ENCODE measurements at places on chromosomes 5 and 9.
A peak's percentile ranks its signal among the peaks of the same experiment; 100 is the strongest.

- peak; percentile 74 for DNase-seq
These were observed 572.6 kb upstream of the CLINT1 start for GRCh38 chr5:158431369-158432029.

GRCh38 chr9:28207657-28208056 is 634.4 kb upstream of the C9orf72 start:
- no peak for DNase-seq

DNA sequence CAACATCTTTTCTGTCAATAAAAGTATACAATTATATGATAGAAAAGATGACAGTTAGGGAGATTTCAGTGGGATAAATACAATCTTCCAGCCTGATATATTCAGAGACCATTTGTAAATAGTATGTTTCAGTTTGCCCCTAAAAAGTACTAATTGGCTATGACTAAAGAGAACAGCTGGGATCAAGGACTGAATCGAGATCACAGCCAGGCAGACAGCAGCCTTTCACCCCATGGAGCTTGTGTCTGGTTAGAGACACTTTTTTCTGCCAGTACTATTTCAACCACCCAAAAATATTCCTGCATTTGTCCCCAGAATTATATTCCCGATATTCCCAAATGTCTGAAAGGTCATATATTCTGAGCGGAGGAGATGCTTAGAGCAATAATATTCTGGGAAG is 577.3 kb upstream of the TLE4 start:
- DNase-seq: no peak

- DNase-seq: no peak
These were observed 100.5 kb upstream of the SPATA31D4 start for GRCh38 chr9:81827616-81828296.

- DNase-seq: peak; percentile 87
These were observed at the start of gene CTNND2 for GRCh38 chr5:11904265-11904906. TSS of gene CTNND2 (minus strand) at chr5:11904446. CDS start at chr5:11903853, 593 bp downstream.

GRCh38 chr5:132396589-132397031 is 27.1 kb downstream of the SLC22A5 start:
- no peak for DNase-seq

- no peak for DNase-seq
These were observed 221.5 kb upstream of the FAM174A start for GRCh38 chr5:100313657-100314056.

GRCh38 chr5:159498630-159499029 is 168.3 kb upstream of the IL12B start:
- no peak for DNase-seq

- DNase-seq: no peak
These were observed 244.4 kb upstream of the ADRA1B start for GRCh38 chr5:159671886-159672285.

GRCh38 chr5:56910210-56910965 is 992 bp downstream of the SETD9 start:
- peak; percentile 44 for DNase-seq

DNA sequence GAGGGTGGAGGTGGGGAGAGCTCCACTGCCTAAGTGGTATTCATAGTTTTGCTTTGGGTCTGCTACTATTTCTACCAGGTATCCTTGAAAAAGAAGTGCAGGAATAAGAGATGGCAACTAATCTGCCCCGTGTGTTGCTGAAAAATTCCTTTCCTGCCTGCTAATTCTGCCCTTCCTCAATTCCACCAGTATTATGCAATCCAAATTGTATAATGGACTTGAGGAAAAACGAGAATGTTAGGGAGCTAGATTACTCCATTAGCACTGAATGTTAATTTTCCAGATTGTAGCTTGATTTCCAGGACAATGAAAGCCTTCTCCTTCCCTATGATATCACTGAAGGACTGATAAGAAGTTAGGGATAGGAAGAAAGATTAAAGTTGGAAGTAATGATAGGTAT is 16.9 kb downstream of the ADAM19 start:
- DNase-seq: no peak

- DNase-seq: no peak
These were observed 40.4 kb upstream of the APC start for GRCh38 chr5:112697322-112697721.

DNA sequence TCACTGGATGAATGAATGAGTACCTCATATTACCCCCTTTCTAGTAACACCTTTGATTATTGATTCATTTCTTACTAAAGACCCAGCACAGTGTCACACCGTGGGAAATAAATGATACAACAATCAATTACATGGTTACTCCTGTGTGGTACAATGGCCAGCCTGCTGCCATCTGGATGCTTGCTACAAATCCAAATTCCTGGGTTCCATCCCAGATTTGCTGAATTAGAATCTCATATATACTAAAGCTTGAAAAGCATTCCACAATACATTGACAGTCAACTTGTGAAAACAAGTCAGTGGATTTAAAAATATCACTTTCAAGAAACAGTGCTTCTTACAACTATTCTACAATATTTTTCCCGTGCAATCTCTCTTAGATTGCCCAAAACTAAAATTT is 989.3 kb downstream of the PTPRD start:
- DNase-seq: no peak

DNA sequence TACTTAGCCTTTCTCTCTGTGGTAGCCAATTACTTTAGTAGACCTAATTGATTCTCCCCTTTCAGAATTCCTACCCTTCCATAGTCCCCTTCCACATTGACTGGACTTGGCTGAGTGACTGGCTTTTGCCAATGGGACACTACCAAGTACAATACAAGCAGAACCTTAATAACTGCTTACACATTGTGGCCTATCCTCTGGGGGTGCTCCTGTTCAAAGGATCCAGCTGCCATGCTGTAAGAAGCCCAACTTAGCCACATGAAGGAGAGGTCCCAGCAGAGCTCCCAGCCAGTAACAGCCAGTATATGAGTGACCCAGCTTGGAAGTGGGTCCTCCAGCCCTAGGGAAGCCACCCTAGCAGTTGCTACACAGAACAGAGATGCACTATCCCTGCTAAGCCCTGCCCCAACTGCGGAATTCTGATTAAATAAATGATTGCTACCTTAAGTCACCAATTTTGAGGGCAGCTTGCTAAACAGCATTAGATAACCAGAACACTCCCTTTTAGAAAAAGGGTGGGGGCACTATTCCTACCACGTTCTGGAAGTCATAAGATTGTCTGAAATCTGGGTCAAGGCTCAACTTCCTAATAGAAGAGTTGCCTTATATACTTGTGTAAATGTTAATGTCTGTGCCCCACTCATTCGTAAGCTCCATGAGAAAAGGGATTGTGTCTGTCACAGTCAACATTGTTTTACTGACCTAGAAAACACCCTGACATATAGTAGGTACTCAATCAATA is 11.1 kb upstream of the APTX start:
- DNase-seq: no peak

GRCh38 chr5:127583866-127584265 is 65.0 kb upstream of the CTXN3 start:
- DNase-seq: no peak

DNA sequence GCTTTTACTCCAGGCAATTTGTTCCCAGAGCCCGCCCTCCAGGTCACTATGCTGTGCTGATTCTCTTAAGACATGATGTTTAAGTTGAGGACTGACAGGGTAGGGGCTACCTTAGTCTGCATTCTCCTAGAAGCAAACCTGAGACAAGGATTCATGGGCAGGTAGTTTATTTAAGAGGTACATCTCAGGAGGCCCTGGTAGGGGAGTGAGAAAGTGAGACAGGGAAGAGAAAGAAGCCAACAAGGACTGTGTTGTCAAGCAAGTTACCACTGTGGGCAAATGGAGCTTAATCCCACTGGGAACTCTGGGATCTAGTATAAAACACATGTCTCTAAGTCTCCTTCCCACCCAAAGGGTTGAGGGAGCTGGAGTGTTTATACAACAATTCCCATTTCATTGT is 43.6 kb upstream of the FSTL4 start:
- no peak for DNase-seq

DNA sequence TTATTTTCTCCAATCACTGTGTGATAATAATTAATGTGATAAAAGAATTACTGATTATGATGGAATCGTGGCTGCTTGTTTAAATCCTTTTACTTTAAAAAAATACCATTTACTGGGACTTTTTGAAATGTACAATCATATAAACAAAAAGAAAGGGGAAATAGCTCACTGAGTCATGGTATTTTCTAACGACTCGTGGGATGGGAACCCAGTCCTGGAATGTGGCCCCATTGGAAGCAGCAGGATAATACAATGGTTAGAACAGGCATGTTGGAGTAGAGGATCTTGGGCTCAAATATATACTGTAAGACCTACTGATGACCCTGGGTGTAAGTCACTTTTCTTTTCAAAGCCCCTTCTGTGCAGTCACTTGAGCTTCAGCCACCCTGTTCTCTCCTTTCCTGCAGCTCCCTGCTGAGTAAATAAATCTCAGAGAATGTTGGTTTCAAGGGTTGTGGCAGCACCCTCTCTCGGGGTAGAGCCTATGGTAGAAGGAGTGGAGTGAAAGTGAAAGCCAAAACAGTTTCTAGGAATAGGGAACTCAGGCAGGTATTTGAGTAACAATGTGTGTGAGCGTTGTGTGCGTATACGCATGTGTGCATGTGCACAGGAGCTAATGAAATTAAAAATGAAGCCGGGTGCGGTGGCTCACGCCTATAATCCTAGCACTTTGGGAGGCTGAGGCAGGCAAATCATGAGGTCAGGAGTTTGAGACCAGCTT is 40.8 kb upstream of the LARP1 start:
- peak; percentile 46 for DNase-seq

DNA sequence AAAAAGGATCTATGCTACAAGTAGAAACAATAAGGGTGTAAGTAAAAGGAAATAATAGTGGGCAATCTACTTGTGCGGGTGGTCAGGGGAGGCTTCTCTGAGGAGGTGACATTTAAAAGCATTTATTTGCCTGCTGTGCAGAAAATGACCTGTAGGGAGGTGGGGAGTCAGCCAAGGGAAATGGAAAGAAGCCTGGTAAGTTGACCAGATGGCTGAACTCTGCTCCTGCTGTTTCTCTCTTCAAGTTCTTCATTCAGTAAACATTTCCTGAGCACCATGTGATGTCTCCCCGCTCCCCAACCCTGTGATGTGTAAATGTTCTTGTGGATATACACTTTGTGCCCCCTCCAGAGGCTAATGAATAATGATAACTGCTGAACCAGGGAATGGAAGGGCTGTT is 9.9 kb upstream of the SPIN1 start:
- DNase-seq: no peak

DNA sequence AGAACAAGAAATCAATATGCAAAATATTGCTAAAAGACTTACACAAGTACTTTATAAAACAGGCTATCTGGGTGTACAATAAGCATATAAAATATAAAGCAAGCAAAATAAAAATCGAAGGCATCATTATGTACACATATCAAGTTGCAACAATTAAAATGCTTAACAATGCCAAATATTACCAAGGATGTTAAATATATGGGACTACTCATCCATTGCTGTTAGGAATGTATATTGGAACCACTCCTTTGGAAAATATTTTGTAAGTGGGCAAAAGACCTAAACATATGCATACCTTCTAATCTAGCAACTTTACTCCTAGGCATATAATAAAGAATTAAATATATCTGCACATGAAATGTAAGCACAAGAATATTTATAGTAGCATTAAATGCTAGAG is 632.6 kb upstream of the COX7C start:
- no peak for DNase-seq

DNA sequence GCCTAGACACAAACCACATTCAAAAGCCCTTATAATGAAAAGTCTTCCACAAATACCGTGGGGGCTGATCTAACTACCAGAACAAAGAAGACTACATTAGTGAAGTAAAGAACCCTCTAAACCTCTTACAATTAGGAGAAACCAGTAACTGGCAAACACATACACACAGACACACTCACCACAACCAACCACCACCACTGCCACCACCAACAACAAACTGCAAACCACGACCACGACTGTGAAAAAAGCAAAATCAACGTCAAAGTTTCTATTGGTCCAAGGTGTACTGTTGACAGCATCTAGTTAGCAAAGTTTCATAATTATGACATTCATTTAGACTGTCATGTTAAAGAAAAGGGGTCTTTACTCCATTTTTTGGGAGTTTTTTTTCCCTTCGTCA is 2.7 kb downstream of the CDO1 start:
- DNase-seq: no peak
